ENCODE measurements at places on chromosomes 7 and 10. TPM values are rescaled to one million over a fixed set of nuclear protein-coding genes. Genes with fewer than 3 reads are reported as not detected.

WIPF3 gene
- total RNA-seq, result 0.95 TPM

ZP3 gene
- total RNA-seq, result not detected

OGDHL gene
- 0.30 TPM for total RNA-seq

ARHGEF35 gene
- total RNA-seq, result 10.3 TPM

ANKRD30A gene
- not detected for total RNA-seq

DNA sequence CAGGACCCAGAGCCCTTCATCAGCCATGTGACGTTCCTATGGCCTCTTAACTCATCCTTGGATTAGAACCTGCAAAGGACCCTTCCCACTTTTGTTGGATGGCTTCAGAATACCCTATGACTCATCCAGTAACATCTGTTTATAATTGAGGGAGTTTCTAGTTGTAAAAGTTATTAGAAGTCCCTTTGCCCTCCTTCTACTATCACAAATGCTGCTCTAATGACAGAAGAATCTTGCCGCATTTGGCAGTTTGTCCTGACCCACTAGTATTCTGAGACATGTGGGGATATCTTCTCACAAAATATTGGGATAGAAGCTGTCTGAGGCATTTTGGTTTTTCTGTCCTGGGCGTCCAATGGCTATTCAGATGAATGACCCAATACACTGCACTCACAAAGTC lies 251.8 kb upstream of the TMEM72 start:
- H3K4me1 ChIP-seq, result no peaks in the 10 kb centered on the region
- H3K4me3 ChIP-seq, result no peak overlapping the region
- no peak overlapping the region for H3K27ac ChIP-seq
- H3K27me3 ChIP-seq, result no peaks in the 10 kb centered on the region
- H3K36me3 ChIP-seq, result no peaks in the 10 kb centered on the region

- no peak for DNase-seq
- H3K4me1 ChIP-seq, result no peaks in the 10 kb centered on the region
- H3K4me3 ChIP-seq, result no peak overlapping the region
- no peaks in the 10 kb centered on the region for H3K27me3 ChIP-seq
- H3K27ac ChIP-seq, result no peak overlapping the region
These were observed 262.8 kb upstream of the GRB10 start for GRCh38 chr7:51045319-51046102.

GRCh38 chr10:61039868-61040267 lies 95.9 kb upstream of the RHOBTB1 start:
- H3K36me3 ChIP-seq, result no peaks in the 10 kb centered on the region
- H3K4me3 ChIP-seq, result no peak overlapping the region
- H3K27me3 ChIP-seq, result no peaks in the 10 kb centered on the region
- DNase-seq, result no peak
- no peaks in the 10 kb centered on the region for H3K4me1 ChIP-seq

DNA sequence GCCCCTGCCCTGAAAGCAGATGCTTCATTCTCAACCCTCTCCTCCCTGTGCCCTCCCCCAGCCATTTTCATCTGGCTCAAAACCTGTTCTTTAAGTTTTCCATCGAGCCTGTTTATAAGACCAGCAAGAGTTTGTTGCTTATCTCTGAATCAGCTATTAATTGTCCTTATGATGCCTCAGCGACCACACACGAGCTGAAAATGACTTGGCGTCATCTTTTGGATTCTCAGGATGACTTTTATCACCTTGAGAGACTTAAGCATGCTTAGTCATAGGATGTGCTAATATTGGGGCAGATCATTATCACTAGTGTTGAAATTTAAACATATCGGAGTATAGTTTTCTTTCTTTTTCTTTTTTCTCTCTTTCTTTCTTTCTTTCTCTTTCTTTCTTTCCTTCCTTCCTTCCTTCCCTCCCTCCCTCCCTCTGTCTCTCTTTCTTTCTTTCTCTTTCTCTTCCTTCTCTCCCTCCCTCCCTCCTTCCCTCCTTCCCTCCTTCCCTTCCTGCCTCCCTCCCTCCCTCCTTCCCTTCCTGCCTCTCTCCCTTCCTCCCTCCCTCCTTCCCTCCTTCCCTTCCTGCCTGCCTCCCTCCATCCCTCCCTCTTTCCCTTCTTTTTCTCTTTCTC lies 184.5 kb downstream of the PHTF2 start:
- H3K4me1 ChIP-seq, result no peaks in the 10 kb centered on the region
- H3K27ac ChIP-seq, result no peak overlapping the region
- no peaks in the 10 kb centered on the region for H3K27me3 ChIP-seq

GRCh38 chr10:22573820-22574569 lies 140.4 kb downstream of the PIP4K2A start:
- no peak overlapping the region for H3K4me3 ChIP-seq
- peaks cover 6% of the 10 kb centered on the region for H3K4me1 ChIP-seq
- DNase-seq, result no peak

DNA sequence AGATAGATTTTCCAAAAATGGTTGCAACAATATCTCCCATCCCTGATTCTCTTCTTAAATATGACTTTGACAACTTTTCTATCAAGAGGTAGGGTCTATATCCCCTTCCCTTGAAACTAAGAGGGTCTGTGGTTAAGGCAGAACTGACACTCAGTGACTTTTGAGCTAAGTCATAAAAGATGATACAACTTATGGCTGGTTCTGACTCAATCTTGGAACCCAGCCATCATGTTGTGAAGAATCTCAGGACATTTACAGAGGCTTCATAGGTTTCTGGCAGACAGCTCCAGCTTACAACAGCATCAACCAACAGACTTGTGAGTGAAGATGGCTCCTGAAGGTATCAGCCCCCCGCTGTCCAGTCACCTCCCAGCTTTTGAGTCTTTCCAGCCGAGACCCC lies 203.5 kb downstream of the RNLS start:
- H3K36me3 ChIP-seq, result no peaks in the 10 kb centered on the region
- no peaks in the 10 kb centered on the region for H3K27me3 ChIP-seq
- no peak overlapping the region for H3K27ac ChIP-seq
- no peak for DNase-seq
